ENCODE measurements at places on chromosomes 3 and 15. TPM values are rescaled to one million over a fixed set of nuclear protein-coding genes. Genes with fewer than 3 reads are reported as not detected.

The CCK gene
- total RNA-seq = not detected

The ACSBG1 gene
- total RNA-seq = not detected

The KIF7 gene
- 25.7 TPM for total RNA-seq

The DUOX1 gene
- 0.12 TPM for total RNA-seq

The CAMP gene
- not detected for total RNA-seq

The TNFSF10 gene
- not detected for total RNA-seq

The LPCAT4 gene
- 26.7 TPM for total RNA-seq

The ZNF619 gene
- 4.7 TPM for total RNA-seq

The SCAP gene
- 57.6 TPM for total RNA-seq

The GNAT1 gene
- not detected for total RNA-seq

The TEX55 gene
- total RNA-seq = not detected

The CHRNB4 gene
- not detected for total RNA-seq

The BUB1B gene
- 15.6 TPM for total RNA-seq

The AGBL1 gene
- total RNA-seq = not detected

The PTH1R gene
- total RNA-seq = not detected

The AHSG gene
- total RNA-seq = not detected

The CHRFAM7A gene
- total RNA-seq = not detected

The TRAT1 gene
- total RNA-seq = not detected

The CKMT1B gene
- total RNA-seq = not detected

The HYKK gene
- total RNA-seq = 3.2 TPM

The COL7A1 gene
- 85.0 TPM for total RNA-seq

The IL5RA gene
- total RNA-seq = not detected

The PIGZ gene
- 4.5 TPM for total RNA-seq

The WDR93 gene
- not detected for total RNA-seq

Data from HFFc6 (cell line).